ENCODE measurements at places on chromosomes 13 and 19.

DNA sequence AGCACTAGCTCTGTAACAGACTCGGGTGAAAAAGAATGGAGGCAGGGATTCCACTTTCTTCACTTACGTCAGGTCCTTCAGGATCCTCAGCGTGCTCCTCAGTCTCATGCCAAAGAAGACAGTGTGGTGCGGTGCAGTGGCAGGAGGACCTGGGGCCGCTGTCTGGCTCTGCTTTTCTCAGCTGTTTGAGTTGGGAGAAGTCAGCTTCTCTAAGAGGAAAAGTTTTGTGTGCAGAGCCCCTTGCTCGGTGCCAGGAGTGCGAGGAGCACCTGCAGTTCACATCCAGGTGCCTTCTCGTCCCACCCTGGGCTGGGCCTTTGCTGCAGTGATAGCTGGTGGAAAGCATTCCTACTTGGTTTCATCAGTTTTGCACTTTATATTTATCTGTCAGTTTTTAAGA lies 77.9 kb upstream of the TEX29 start:
- no peak for DNase-seq

- DNase-seq, result no peak
Measured at GRCh38 chr19:45780146-45780447, 2.2 kb downstream of the DMPK start.

GRCh38 chr19:32294871-32295438 lies 50.5 kb upstream of the ZNF507 start:
- no peak for DNase-seq

DNA sequence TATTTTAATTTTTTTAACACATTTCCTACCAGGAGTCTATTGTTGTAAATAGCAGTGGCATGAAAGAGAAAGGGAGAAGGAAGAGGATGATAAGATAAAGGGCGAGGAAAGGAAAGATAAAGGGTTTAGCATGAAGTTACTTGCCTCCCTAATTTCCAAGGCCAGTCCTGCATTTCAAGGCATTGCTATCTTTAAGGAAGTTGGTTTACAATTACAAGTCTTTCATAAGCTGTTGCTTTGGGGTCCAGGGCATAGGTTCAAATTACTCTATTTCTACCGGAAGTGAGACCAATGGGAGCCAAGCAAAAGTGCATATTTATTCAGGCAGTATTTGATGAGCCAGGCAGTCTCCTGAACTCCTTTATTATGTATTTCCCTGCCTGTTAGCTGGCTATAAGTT lies 27.7 kb upstream of the UBL3 start:
- no peak for DNase-seq

- DNase-seq, result no peak
Measured at GRCh38 chr19:5696196-5697021, 6.3 kb downstream of the RPL36 start.

DNA sequence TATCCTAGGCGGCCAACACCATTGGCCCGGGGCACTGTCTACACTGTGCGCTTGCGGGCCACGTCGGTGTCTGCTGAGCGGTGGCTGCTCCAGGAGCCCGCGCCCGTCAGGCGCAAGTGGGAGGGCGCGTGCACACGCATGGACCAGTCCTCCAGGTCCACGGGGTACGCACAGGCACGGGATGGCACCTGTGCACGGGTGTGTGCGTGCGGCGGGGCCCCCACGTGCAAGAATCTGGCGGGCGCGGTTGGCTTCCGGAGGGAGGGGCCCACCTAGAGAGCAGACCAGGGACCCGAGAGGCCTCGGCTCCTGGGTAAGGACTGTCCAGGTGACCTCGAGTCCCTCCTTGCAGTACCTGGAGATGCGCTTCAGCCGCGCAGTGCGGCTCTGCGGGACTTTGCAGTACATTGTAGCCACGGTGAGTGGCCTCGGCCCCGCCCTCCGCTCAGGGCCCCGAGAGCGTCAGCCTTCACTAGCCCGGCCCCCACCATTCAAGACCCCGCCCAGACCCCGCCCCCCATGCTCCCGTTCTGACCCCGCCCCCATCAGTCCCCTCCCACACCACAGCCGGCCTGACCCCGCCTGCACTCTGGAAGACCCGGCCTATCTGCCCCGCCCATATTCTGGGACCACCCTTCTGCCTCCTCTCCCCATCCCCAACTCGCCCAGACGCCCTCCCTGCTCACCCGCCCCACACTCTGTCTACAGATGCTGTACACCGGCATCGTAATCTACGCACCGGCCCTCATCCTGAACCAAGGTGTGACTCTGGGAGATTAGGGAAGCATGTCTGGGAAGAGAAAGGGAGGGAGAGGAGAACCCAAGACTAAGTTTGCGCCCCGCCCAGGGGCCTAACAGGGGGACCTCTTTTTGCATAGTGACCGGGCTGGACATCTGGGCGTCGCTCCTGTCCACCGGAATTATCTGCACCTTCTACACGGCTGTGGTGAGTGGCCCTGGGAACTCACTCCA lies 2.3 kb downstream of the SLC5A5 start:
- DNase-seq, result peak; percentile 88

GRCh38 chr19:7905268-7905667 lies 1.6 kb downstream of the MAP2K7 start:
- DNase-seq, result no peak

- no peak for DNase-seq
Measured at GRCh38 chr19:5326986-5327623, 13.5 kb downstream of the PTPRS start.

GRCh38 chr13:106899442-106899841 lies 331.5 kb upstream of the ARGLU1 start:
- DNase-seq, result no peak

DNA sequence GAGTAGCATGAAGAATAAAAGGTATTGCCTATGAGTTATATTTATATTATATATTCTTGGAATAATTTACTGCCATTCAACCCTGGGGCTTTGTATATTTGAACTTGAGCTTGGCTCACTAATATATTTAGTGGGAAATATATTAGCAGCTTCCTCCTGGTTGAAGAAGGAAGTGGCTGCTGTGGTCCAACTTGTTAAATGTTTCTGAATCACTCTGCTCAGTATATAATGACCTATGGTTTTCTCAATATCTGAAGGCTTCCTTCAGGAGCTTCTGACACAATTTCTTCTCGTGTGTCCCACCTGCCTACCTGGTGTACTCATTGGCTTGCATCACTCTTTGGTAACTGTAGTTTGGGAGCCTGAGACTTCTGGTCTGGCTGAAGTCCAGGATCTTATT lies 646.4 kb downstream of the TBC1D4 start:
- no peak for DNase-seq

GRCh38 chr13:95644601-95645052 lies at the start of gene DZIP1:
DZIP1 (minus strand) TSS chr13:95644706; CDS start chr13:95642029, 2,677 bp downstream.
- no peak for DNase-seq

DNA sequence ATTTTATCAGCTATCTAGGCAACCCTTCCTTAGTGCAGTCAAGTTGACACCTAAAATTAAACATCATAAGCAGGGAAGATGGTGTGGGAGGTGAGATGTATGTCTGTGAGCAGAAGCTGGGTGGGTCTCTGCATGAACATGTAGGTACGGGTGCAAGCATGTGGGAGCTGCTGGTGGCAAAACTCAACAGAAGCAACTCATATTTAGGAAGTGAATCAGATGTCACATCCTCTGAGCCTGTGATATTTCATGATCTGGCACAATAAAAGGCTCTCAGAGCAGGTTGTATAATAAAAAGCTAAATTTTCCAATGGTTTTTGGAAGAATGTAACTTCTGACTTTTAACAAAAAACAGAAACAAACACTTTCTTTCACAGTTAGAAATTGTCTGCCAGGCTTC lies 44.4 kb downstream of the C1QTNF9 start:
- no peak for DNase-seq

DNA sequence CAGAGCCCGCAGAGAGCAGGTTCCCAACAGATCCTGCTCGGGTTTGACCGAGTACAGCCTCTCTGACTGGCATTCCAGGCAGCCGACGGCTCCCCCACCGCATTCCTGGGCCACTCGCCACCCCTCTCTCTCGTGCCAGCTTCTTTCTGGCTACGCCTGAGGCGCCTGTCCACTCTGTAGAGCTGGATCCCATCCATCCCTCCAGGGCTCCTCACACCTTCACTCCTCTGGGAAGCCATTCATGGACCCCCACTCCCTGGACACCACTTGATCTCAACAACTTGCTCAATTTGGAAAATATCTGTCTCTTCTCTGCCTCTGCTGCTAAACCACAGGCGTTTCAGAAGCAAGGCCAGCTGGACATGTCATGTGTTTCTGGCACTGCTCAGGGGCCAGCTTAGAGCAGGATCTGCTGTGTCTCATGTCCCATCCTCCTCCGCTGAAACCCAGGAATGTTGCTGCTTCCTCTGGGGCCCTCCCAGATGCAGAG lies 30.6 kb upstream of the ATP1A3 start:
- DNase-seq, result no peak

- no peak for DNase-seq
Measured at GRCh38 chr19:33458171-33458633, 63.4 kb downstream of the PEPD start.

DNA sequence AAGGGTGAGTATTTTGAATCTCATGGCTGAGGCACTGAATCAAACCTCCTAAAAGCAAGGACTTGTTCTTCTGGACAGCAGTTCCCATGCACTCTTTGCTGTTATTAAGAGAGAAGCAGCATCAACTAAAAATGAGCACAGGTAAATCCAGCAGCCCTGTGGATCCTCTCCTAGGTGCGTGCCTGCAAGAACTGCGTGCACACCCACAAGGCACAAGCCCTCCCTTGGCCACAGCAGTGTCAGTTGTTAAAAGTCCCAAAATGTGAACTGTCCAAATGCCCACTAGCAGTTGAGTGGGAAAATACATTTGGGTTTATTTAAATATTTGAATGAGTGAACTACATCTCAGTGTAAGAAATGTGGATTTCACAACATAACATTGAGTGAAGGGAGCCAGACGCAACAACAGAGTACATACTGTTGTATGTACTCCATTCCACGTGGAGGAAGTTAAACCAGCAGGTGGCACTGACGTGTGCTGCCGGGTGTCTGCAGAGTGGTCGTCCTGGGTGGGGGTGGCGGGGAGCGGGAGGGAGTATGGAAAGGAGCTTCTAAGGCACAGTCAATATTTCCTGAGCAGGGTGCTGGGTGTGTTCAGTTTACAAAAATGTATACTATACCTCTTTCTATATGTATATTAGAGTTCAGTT lies 266.4 kb downstream of the NALCN start:
- no peak for DNase-seq

- DNase-seq, result no peak
Measured at GRCh38 chr19:48296963-48297734, 27.3 kb downstream of the ZNF114 start.

GRCh38 chr19:35317464-35318043 lies 11.4 kb upstream of the CD22 start:
- no peak for DNase-seq

- no peak for DNase-seq
Measured at GRCh38 chr13:97851269-97851668, 102.2 kb upstream of the IPO5 start.

GRCh38 chr13:48478391-48478790 lies 54.5 kb downstream of the RCBTB2 start:
- DNase-seq, result no peak

DNA sequence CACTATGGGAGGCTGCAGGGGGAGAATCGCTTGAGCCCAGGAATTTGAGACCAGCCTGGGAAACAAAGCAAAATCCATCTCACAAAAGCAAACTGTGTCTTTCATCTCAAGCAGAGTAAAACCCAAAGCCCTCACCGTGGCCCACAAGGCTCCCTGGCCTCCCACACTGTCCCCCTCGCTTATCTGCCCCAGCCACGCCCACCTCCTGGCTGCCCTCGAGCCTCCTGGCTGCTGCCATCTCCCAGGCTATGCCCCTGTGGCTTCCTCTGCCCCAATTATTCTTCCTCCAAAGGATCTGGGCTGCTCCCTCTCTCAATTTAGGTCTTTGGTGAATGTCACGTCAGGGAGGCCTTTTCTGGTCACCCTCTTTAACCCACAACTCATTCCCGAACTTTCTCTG lies 3.6 kb downstream of the RABAC1 start:
- DNase-seq, result no peak

DNA sequence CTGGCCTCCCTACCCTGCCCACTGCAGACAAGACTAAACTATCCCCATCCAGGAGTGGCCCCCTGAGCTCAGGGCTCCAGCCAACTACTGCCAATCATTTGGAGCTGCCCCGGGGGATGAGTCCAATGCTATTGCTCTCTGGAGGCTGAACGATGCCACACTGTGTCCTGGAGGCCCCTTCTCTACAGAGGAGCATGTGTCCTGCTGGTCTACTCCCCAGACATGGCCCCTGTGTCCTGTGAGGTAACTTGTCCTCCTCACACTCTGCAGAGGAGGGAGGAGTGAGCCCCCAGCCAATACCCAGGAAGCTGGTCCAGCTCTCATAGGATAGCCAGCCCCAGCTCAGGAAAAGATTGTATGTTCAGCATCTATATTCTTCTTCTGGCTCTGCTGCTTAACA lies 159.1 kb upstream of the GPR12 start:
- DNase-seq, result no peak

GRCh38 chr19:50975766-50976165 lies 6.4 kb upstream of the KLK6 start:
- DNase-seq, result no peak

DNA sequence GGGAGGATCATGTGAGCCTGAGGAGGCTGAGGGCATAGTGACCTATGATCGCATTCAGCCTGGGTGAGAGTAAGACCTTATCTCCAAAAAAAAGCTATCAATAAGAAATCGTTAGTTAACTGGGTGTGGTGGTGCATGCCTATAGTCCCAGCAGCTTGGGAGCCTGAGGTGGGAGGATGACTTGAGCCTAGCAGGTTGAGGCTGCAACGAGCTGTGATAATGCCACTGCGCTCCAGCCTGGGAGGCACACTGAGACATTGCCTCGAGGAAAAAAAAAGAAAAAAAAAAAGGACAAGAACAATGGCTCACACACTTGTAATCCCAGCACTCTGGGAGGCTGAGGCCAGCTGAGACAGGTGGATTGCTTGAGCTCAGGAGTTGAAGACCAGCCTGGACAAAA lies 16.2 kb downstream of the PSPC1 start:
- no peak for DNase-seq

- no peak for DNase-seq
Measured at GRCh38 chr13:40622761-40623160, 43.7 kb downstream of the FOXO1 start.

GRCh38 chr19:48111280-48111679 lies 663 bp upstream of the PLA2G4C start:
- no peak for DNase-seq

GRCh38 chr19:964761-965694 lies 19.1 kb upstream of the WDR18 start:
- DNase-seq, result no peak

DNA sequence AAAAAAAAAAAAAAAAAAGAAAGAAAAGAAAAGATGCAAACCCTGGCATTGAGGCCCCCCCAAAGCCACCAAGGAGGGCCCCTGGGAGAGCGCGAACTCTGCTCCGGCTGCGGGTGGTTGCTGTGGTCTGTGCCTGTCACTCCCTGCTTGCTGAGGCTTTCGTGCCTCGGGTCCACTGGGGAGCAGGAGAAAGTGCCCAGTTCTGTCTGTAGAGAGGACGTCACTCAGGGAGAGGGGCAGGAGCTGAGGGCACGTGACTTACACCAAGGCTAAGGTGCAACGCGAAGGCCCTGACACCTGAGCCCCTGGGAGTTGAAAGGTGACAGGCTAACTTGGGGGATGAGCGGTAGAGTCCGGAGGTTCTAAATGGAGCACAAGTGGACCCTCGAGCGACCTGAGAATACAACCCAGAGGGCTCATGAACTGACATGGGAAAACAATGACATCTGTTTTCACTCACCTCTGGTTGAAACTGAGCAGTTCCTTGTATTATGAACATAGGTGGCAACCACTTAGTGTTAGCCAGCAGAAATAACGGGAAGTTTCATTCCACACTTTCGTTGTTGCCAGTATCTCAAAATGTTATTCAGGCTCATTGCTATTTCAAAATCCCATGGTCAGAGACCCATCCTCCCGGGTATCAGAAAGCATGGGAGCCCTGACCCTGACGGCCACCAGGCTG lies 69.2 kb upstream of the TM9SF2 start:
- no peak for DNase-seq

GRCh38 chr13:94109715-94110374 lies 369.6 kb downstream of the DCT start:
- no peak for DNase-seq

Measured in GM12892 (cell line).